ENCODE measurements at places on chromosomes 6 and 20. TPM values are rescaled to one million over a fixed set of nuclear protein-coding genes. Genes with fewer than 3 reads are reported as not detected.
A peak's percentile ranks its signal among the peaks of the same experiment; 100 is the strongest.

CLPSL2 gene
- not detected for total RNA-seq

DNA sequence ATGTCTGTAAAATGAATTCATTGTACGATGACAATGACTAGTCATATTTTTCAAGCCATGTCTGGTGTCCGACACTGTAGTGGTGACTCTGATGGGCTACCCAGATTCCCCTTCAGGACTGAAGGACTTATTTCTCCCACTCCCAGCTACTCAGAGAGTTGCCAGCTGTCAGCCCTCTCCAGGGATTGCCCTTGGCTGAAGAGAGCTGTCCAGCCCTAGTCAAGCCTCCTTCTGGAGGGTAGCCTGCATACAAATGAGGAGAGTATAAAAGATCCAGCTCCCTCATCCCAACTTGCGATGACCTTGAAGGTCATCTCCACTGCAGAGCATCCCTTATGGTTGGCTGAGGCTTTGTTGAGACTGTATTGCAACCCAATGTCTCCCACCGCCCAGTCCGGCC, 29.9 kb downstream of the JPH2 start:
- no peak for DNase-seq

DNA sequence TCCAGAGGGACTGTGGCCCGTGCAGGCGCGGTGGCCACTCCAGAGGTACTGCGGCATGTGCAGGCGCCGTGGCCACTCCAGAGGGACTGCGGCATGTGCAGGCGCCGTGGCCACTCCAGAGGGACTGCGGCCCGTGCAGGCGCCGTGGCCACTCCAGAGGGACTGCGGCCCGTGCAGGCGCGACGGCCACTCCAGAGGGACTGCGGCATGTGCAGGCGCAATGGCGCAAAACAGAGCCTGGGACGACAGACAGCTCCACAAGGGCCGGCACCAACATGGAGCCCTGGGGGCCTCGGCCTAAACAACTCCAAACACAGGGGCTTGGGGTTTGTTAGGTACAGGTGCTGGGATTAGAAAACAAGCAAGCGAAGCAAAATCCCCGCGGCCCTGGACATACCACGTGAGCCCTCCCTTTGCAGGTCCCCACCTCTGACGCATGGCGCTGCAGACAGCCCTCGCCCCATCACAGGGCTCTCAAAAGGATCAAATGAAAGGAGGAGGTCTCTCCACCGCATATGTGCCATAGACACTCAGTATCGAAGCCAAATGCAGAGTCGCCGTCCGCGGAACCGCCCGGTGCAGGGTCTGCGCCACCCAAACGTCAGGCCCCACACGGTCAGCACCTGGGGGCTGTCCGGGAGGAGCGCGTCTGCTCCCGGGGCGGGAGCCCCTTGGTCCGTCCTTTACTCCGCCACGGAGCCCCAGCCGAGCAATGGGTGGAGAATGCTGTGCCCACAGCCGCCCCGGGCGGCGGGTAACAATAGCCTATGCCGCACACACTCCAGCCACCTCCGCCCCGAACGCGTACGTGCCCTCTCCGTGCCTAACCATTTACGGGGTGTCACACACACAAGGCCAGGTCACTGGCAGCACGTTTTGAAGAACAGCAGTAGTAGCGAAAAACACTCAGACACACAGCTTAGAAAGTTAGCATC, 85.7 kb downstream of the TAF4 start:
- peak; percentile 20 for DNase-seq

- no peak for DNase-seq
Measured at GRCh38 chr6:24987446-24988115, 51.8 kb upstream of the RIPOR2 start.

PPIL6 gene
- total RNA-seq: 2.5 TPM

ADA gene
- 8.5 TPM for total RNA-seq

DNA sequence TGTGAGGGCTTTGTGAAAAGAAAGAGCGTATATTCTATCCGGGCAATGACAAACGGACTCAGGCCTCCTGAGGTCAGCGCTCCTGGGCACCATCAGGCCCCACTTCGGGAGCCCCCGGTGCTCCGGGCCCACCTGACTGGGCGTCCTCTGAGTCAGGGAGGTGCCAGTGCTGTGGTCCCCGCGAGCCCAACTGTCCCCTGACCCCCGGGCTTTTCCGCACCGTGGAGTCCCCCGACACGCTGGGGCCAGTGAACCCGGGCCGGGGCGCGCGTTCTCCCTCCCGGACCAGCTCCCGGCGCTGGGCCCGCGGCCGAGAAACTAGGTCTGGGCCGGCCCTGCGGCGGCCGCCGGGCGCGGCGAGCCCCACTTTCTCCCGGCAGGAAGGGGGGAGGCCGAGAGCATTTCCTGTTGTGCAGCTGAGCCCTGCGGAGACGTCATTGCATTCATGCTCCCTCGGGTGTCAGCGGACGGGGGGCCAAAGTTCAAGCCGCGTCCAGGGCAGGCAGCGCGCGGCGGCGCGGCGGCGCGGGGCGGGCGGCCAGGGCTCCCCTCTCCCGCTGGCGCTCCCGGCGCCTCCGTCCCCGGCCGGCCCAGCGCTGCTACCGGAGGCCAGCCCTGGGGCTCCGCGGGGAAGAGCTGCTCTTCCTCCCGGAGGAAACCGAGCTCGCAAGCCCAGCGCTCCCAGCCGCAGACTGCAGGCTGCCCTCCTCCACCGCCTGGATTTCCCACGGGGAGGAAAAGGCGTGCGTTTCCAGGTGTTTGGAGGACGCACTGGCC, 18.3 kb downstream of the HIVEP2 start:
- DNase-seq: peak; percentile 90

NR2E1 gene
- not detected for total RNA-seq

ZKSCAN8 gene
- 13.9 TPM for total RNA-seq

MOG gene
- total RNA-seq: 5.4 TPM

BFSP1 gene
- total RNA-seq: 0.55 TPM

GRCh38 chr6:75449630-75450206, 43.9 kb downstream of the FILIP1 start:
- DNase-seq: no peak

DNA sequence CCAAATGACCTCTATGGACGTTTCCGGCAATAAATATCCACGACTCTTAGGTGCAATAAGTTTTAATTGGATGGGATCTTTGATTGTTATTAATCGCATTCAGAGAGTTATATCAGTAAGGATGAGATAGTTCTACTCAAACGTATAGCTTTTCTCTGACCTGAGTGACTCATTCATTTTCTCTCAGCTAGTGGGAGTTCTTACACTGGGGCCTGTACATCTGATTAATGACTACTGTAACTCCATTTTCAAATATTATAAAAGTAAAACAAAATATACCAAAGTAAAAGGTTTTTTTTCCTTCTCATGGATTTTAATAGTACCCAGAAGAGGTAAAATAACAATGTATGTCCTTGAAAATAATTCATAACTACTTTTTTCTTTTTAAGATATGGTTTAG, 41.1 kb upstream of the SAMD5 start:
- no peak for DNase-seq

GRCh38 chr20:11581271-11581670, 336.4 kb upstream of the BTBD3 start:
- DNase-seq: no peak

GRCh38 chr6:114941078-114941477, 598.3 kb upstream of the HS3ST5 start:
- DNase-seq: no peak

DNA sequence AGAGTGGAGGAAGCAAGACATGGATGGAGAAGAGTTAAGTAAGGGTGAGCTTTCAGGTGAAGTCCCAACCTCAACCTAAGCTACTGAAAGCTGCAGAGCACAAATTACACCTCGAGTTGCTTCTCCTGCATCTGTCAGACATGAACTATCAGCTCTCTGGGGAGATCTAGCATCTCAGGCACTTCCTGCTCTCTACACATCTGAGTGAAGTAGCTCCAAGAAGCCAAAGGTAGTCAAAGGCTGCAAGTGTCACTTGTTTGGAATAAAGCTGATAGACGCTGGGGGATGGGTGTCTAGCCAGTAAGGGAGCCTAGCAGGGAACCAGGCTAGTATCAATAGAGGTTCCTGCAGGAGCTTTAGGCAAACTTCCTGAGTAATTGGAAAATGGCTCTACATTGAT, 228.0 kb downstream of the PLCB1 start:
- DNase-seq: no peak

GRCh38 chr6:116365743-116366142, 5.0 kb upstream of the DSE start:
- no peak for DNase-seq

PTCRA gene
- total RNA-seq: not detected

DNA sequence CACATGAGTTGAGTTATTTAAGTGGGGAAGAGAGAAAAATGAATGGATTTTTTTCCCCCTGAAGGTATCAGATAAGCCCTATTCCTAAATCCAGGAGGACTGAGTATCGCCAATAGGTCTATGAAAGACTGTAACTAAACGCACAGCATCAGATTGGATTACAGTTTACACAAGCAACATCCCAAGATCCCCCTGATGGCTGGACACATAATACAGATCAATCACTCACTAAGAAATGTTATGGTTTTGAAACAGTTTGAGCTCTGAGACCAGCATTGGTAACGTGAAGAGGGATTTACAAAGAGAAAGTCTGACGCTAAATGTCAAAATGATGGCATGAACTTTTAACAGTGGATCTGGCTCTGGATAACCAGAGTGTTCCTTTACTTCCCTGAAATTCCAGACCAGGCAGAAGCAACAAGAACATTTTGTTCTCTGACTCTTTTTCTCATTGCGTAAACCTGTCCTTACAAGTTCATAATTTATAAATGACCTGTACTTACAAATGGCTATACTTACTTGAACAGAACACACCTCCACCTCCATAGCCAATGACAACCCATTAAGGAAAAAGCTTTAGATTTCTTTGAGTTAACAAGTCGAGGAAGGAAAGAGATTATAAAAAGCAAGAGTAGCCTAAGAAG, 131.8 kb upstream of the BEND3 start:
- DNase-seq: no peak

GRCh38 chr6:32427218-32427617, 12.5 kb upstream of the HLA-DRA start:
- DNase-seq: no peak

- no peak for DNase-seq
Measured at GRCh38 chr6:142531727-142532126, 229.9 kb downstream of the ADGRG6 start.

GRCh38 chr6:45300736-45301135, 27.4 kb upstream of the RUNX2 start:
- DNase-seq: no peak

- no peak for DNase-seq
Measured at GRCh38 chr20:4896971-4897497, 104.3 kb downstream of the SLC23A2 start.

EGFL8 gene
- total RNA-seq: 7.7 TPM

- no peak for DNase-seq
Measured at GRCh38 chr20:16898433-16898832, 150.3 kb downstream of the OTOR start.

RBPJL gene
- total RNA-seq: not detected

LIN28B gene
- total RNA-seq: not detected

- no peak for DNase-seq
Measured at GRCh38 chr6:44599672-44600071, 212.2 kb downstream of the CDC5L start.

AKAP7 gene
- total RNA-seq: 11.0 TPM

GRCh38 chr6:678520-678919, 14.4 kb downstream of the EXOC2 start:
- no peak for DNase-seq

DNA sequence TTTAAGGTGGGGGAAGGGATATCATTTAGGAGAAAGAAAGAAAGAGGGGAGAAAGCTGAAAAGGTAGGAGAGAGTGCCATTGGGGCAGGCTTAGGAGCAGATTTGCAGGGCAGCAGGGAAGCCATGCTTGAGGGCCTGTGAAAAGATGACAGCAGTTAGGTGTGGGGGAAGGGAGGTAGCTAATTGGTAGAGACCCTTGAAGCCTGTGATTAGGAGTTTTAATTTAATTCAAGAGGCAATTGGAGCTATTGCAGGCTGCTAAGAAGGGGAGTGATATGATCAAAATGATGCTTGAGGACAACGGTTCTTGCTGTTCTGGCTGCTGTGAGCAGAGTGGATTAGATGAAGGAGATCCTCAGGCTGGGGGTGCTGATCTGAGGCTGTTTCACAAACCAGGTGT, 24.5 kb upstream of the SEC63 start:
- DNase-seq: no peak
